ENCODE measurements at places on chromosomes 5 and 9.

DNA sequence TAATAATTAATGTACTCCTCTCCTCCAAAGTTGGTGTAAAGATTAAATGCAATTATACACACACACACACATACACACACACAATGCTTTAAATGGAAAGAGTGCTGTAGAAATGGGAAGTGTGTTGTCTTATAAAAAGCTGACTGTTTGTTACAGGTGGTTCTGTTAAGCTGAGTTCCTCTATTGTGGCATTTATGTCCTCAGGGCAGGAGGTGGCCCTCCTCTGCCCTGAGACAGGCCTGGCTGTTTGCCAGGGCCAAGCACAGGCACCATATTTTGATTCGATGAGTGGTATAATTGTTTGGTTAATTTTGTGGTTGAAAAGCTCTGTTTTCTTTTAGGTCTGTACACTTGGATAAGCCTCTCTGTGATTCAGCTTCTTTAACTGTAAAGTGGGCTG is 573.9 kb downstream of the KIF4B start:
- DNase-seq = no peak

DNA sequence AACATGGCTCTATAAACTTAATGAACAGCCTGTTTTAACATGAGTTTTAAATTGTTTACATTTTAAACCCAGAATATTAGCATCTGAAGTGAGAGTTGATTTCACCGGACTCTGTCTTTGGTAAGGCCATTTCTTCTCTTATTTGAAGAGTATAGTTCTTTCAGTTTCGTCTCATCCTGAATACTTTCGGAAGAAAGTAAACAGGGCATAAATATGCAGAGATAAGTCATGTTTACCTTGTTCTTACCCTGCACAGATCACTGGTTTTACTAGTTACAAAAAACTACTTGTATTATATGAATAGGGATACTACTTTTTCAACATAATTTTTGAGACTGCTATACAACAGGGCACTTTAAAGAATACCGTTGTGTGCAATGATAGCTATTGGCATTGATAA is 656.3 kb upstream of the ZNF608 start:
- no peak for DNase-seq

GRCh38 chr9:75964427-75964826 is 74.0 kb downstream of the PCSK5 start:
- no peak for DNase-seq

GRCh38 chr9:132061526-132061925 is 18.1 kb downstream of the MED27 start:
- no peak for DNase-seq

DNA sequence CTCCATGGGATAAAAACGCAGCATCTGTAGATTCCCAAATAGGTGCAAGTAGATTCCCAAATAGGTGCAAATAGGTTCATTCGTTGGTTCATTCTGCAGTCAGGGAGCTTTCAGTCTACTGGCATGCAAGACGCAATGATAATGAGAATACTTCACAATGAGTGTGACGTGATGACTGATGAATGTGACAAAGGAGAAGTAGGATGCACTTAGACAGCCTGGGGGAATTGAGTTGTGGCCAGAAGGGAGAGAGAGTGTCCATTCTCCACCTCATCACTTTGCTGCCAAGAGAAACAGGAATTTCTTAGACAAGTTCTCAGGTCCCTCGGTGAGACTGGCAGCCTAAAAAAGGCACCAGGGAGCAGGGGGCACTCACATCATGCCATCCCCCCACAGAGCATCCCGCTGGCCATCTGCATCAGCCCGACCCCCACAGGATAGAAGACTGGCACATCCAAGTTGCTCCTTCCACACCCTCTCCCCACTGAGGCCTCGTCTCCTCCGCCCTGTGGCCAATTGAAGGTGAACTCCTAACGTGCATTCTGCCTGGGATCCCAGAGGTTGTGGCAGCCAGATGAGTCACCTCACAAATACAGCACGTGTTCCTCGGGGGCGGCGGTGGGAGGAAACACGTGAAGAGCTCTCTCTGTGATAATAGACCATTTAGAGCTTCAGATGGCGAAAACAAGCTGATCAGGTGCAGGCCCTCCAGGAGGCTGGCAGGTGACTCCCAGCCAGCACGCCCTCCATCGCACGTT is 19.9 kb upstream of the KCNIP1 start:
- no peak for DNase-seq

GRCh38 chr9:80467632-80468031 is 895.9 kb downstream of the TLE4 start:
- no peak for DNase-seq

- peak; percentile 19 for DNase-seq
Measured at GRCh38 chr5:132436936-132437335, 53.6 kb downstream of the IRF1 start.

DNA sequence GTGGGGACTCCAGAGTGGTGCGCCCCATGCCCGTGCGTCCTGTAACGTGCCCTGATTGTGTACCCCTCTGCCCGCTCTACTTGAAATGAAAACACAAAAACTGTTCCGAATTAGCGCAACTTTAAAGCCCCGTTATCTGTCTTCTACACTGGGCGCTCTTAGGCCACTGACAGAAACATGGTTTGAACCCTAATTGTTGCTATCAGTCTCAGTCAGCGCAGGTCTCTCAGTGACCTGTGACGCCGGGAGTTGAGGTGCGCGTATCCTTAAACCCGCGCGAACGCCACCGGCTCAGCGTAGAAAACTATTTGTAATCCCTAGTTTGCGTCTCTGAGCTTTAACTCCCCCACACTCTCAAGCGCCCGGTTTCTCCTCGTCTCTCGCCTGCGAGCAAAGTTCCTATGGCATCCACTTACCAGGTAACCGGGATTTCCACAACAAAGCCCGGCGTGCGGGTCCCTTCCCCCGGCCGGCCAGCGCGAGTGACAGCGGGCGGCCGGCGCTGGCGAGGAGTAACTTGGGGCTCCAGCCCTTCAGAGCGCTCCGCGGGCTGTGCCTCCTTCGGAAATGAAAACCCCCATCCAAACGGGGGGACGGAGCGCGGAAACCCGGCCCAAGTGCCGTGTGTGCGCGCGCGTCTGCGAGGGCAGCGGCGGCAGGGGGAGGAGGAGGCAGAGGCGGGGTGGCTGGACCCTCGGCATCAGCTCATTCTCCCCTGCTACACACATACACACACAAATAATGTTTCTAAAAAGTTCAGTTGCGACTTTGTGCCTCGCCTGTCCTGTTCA is 668 bp downstream of the GLIS3 start:
- DNase-seq = peak; percentile 32

- DNase-seq = no peak
Measured at GRCh38 chr5:173326501-173326960, 1.7 kb downstream of the STC2 start.

DNA sequence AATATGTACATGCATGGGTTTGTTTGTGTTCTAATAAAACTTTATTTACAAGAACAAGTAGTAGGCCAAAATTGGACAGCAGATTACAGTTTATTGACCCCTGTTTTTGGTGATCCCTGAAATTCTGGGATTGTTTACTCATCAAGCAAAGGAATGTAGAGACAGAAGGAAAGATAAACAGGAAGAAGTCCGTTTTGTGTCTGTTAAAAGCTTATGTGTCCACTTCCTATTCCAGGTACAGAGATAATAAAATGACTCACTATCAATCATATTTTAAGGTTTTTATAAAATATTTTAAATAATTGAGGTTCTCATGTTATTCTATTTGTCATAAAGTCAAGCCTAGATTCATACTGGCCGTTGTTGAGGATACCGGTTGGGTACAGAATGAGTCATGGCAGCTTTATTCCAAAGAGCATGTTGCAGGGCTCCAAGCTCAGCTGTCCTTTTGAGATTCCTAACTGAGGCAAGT is 214.9 kb upstream of the DAB2 start:
- DNase-seq = no peak

DNA sequence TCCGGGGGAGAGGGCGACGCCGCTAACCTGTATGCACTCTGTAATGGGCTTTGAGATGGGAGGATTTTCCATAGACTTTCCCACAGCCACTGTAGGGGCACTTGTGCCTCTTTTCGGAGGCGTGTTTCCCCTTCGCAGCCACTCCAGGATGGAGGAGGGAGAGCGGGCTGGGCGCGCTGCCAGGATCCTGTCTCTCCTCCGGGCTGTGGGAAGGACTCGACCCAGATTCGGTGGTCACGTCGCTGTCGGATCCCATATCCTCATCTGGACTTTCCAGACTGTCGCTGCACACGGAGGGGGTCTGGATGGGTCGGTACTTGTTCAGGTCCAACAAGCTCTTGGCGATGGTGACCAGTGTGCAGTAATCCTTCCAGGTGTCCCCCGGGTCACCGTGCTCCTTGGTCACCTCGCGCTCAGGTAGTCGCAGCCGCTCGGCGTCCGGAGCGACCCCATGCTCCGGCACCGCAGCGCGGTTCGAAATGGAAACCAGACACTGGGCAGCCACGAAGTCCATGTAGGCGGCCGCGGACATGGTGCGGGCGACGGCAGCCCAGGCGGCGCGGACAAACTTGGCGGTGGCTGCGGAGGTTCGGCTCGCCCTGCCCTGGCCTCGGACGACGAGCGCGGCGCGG is 1.5 kb downstream of the KLF9 start:
- DNase-seq = peak; percentile 92

GRCh38 chr5:67581203-67581602 is 384.6 kb upstream of the CD180 start:
- DNase-seq = no peak

DNA sequence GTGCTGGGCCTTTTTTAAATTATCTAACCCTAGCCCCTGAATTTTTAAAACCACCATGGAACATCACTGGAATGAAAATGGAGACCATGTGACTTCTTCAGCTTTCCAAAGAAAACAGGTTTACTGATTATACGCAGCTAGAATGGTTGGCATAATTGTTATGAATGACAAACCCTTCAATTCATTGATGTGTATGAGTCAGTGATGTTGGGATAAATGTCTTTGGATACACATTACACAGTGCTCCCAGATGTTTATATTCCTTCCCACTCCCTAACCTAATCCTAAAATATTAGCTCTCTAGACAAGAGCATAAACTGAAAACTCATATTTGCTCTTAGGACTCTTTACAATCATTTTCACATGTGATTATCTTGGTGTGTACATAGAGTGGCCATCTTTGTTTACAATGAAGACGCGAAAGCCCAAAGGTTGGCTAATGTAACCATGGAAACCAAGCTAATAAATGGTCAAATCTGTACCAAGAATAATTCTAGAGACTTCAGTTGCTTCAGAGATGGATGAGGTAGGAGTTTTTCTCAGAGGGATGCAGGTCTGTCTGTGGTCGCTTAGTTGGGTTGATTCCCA is 131.2 kb upstream of the HMHB1 start:
- no peak for DNase-seq

DNA sequence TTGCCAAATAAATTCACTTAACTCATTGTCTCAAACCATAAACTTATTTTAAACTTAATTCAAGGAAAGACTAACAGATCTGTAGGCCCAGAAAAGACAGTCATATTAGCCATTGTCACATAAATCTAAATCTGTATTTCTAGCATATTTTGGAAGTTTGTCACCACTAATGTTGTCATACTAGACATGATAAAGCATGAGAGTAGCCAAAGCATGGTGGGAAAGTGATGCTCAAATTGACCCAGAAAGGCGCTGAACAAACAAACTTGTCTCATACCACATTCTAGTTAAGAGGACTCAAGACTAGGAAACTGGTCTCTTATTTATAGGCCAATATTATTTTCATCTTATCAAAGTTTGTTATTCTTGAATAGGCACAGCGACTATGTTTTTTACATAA is 99.4 kb downstream of the VCAN start:
- DNase-seq = no peak

Data from tibial artery (tissue), 4 donors.